ENCODE measurements at places on chromosomes 1 and 21.
A peak's percentile ranks its signal among the peaks of the same experiment; 100 is the strongest.

GRCh38 chr1:100628631-100629081 is 90.7 kb downstream of the GPR88 start:
- peak; percentile 47 for DNase-seq

DNA sequence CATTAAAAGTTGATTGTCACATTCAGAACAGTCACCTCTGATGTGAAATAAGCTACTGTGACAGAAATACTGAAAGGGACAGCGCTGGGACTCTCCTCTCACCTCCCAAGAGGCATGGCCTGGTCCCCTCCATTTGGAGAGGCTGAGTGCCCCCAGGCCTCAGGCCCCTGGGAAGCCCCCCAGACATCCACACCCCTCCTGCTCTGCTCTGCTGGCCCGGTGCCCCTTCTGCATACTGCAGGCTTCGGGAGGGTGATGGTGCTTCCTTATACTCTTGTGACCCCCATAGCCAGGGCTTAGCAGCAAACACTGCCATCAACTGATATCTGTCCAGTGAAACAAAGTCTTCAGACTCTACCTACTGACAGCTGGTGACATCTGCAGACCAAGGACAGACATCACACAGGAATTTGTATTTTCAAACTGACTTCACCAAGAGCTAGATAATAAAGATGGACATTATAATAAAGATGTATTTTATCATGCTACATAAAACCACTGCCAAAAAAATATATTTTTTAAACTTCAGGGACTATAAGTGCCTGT is 36.9 kb downstream of the C2CD2 start:
- DNase-seq: no peak

- no peak for DNase-seq
Measured at GRCh38 chr1:180939711-180940103, 27.0 kb downstream of the KIAA1614 start.

GRCh38 chr1:57741521-57741920 is 317.7 kb upstream of the DAB1 start:
- DNase-seq: no peak
